ENCODE measurements at places on chromosomes 6 and 20.

DNA sequence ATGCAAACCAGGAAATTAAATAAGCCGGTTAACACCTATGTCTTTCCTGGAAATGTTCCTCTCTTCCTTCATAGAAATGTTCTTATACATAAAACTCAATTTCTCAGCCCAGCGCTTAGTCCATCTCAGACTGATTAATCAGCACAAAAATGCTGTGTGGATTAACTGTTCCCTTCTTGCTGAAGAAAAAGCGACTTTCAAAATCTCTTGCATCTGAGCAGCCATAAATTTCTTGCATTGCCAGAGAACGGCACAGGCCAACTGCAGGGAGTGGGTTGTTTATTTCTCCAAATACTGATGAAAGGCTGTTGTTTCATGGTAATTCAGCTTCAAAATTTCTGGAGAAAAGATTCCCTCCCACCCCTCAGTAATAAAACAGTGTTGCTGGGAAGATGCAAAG is 517.6 kb downstream of the BTBD3 start:
- H3K27me3 ChIP-seq = no peaks in the 10 kb centered on the region
- no peak overlapping the region for H3K27ac ChIP-seq
- no peaks in the 10 kb centered on the region for H3K36me3 ChIP-seq

- H3K27me3 ChIP-seq = no peaks in the 10 kb centered on the region
- H3K36me3 ChIP-seq = no peaks in the 10 kb centered on the region
- peak; percentile 62 for DNase-seq
- H3K4me3 ChIP-seq = peak overlapping the region; percentile 57
- H3K4me1 ChIP-seq = peaks cover 56% of the 10 kb centered on the region
Measured at GRCh38 chr6:139640921-139641320, 266.5 kb upstream of the CITED2 start.

GRCh38 chr6:42226645-42227143 is 9.0 kb upstream of the MRPS10 start:
- DNase-seq = no peak
- H3K27ac ChIP-seq = no peak overlapping the region
- H3K4me1 ChIP-seq = no peaks in the 10 kb centered on the region
- no peak overlapping the region for H3K4me3 ChIP-seq

GRCh38 chr20:1805816-1806215 is 89.4 kb upstream of the SIRPA start:
- no peak for DNase-seq
- peaks cover 37% of the 10 kb centered on the region for H3K4me1 ChIP-seq
- H3K36me3 ChIP-seq = no peaks in the 10 kb centered on the region
- no peak overlapping the region for H3K27ac ChIP-seq

GRCh38 chr20:12255461-12255970 is 337.8 kb downstream of the BTBD3 start:
- H3K4me1 ChIP-seq = no peaks in the 10 kb centered on the region
- H3K4me3 ChIP-seq = no peak overlapping the region
- no peaks in the 10 kb centered on the region for H3K27me3 ChIP-seq
- no peaks in the 10 kb centered on the region for H3K36me3 ChIP-seq
- peak; percentile 28 for DNase-seq

DNA sequence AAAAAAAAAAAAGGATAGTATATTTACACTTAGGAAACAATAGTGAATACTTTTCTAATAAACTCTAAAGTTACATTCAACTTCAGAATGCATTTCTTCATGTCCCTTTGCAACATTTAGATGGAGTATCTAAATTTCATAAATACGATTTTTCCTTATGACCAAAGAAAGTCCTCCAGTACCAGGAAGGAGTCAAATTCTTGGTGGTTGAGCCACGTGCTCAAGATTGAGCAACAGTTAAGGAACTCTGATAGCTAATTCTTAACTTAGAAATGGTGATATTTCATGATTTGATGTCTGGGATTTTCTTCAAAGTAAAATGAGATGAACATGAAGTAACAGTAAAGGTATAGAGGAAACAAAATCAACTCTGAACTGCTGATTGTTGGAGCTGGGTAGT is 92.7 kb downstream of the SASH1 start:
- peaks cover 5% of the 10 kb centered on the region for H3K27me3 ChIP-seq
- DNase-seq = no peak
- H3K4me3 ChIP-seq = no peak overlapping the region
- no peaks in the 10 kb centered on the region for H3K4me1 ChIP-seq
- no peaks in the 10 kb centered on the region for H3K36me3 ChIP-seq
- H3K27ac ChIP-seq = no peak overlapping the region

GRCh38 chr20:22343612-22344011 is 240.8 kb downstream of the FOXA2 start:
- no peaks in the 10 kb centered on the region for H3K36me3 ChIP-seq
- H3K27me3 ChIP-seq = no peaks in the 10 kb centered on the region
- no peak for DNase-seq
- H3K4me3 ChIP-seq = no peak overlapping the region
- H3K27ac ChIP-seq = no peak overlapping the region

GRCh38 chr6:133764008-133764753 is 124.7 kb upstream of the TCF21 start:
- no peaks in the 10 kb centered on the region for H3K4me1 ChIP-seq
- H3K4me3 ChIP-seq = no peak overlapping the region
- H3K27me3 ChIP-seq = peaks cover 3% of the 10 kb centered on the region
- no peak for DNase-seq
- H3K36me3 ChIP-seq = no peaks in the 10 kb centered on the region

GRCh38 chr6:43262000-43262779 is 18.9 kb downstream of the TTBK1 start:
- H3K27ac ChIP-seq = no peak overlapping the region
- H3K4me1 ChIP-seq = no peaks in the 10 kb centered on the region
- no peak overlapping the region for H3K4me3 ChIP-seq
- peaks cover 2% of the 10 kb centered on the region for H3K27me3 ChIP-seq

GRCh38 chr6:170536671-170537070 is 16.4 kb downstream of the PSMB1 start:
- H3K36me3 ChIP-seq = peaks cover 23% of the 10 kb centered on the region
- H3K4me3 ChIP-seq = no peak overlapping the region
- H3K27ac ChIP-seq = no peak overlapping the region
- DNase-seq = no peak

- H3K4me3 ChIP-seq = no peak overlapping the region
- H3K27me3 ChIP-seq = no peaks in the 10 kb centered on the region
- H3K4me1 ChIP-seq = no peaks in the 10 kb centered on the region
Measured at GRCh38 chr20:58330687-58331086, 21.2 kb downstream of the RAB22A start.

GRCh38 chr6:155260686-155261085 is 3.1 kb upstream of the CLDN20 start:
- no peak overlapping the region for H3K27ac ChIP-seq
- peaks cover 66% of the 10 kb centered on the region for H3K36me3 ChIP-seq
- H3K4me1 ChIP-seq = no peaks in the 10 kb centered on the region
- no peaks in the 10 kb centered on the region for H3K27me3 ChIP-seq

GRCh38 chr6:127946388-127946787 is 45.5 kb upstream of the THEMIS start:
- no peak overlapping the region for H3K4me3 ChIP-seq
- peaks cover 16% of the 10 kb centered on the region for H3K4me1 ChIP-seq
- no peak overlapping the region for H3K27ac ChIP-seq

GRCh38 chr6:142627474-142627873 is 317.5 kb downstream of the HIVEP2 start:
- H3K4me3 ChIP-seq = no peak overlapping the region
- no peaks in the 10 kb centered on the region for H3K36me3 ChIP-seq
- no peaks in the 10 kb centered on the region for H3K4me1 ChIP-seq
- H3K27me3 ChIP-seq = no peaks in the 10 kb centered on the region

GRCh38 chr6:79984261-79984660 is 20.2 kb upstream of the TTK start:
- no peaks in the 10 kb centered on the region for H3K4me1 ChIP-seq
- H3K27me3 ChIP-seq = no peaks in the 10 kb centered on the region
- no peak overlapping the region for H3K27ac ChIP-seq
- H3K36me3 ChIP-seq = no peaks in the 10 kb centered on the region
- no peak for DNase-seq

DNA sequence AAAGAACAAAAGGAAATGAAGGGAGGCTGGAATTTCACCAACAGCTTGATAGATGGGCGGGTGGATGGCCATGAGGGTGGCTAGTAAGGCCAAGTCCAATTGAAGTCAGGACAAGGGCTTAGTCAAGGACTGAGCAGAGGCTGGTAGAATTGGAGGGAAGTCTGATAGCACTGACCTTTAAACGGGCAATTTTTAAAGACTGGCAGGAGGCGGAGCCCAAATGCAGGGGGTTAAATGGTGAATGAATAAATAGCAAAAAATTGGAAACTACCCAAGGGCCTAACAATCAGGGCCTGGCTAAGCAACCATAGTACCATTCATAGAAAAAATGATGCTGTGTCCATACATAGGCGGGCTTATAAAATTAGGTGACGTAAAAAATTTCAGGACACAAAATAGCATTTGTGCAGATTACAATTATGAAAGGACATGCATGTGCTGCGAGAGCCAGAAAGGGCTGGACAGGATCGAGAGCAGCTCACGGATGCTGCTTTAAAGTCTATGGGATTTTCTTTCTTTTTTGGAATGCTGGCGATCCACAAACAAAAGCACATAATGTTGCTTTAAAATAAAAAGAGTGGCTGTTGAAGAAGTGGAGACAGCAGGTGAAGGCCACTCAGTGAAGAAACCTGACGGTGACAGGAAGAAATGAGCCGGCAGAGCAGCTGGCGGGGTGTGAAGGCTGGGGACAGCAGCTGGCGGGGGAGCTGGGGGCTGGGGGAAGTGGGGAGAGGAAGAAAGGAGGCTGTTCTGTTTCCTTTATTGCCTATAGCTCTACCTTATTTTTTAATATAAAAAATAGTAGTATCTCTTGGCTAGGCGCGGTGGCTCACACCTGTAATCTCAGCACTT is 42.8 kb upstream of the TAF8 start:
- H3K36me3 ChIP-seq = peaks cover 2% of the 10 kb centered on the region
- H3K27ac ChIP-seq = no peak overlapping the region
- DNase-seq = peak; percentile 83

- peaks cover 33% of the 10 kb centered on the region for H3K4me1 ChIP-seq
- H3K36me3 ChIP-seq = no peaks in the 10 kb centered on the region
- H3K27me3 ChIP-seq = no peaks in the 10 kb centered on the region
- no peak for DNase-seq
Measured at GRCh38 chr6:30156262-30156599, 4.8 kb downstream of the TRIM10 start.

GRCh38 chr20:41507851-41508250 is 110.3 kb downstream of the CHD6 start:
- no peak overlapping the region for H3K27ac ChIP-seq
- peaks cover 10% of the 10 kb centered on the region for H3K36me3 ChIP-seq
- H3K4me3 ChIP-seq = no peak overlapping the region
- H3K27me3 ChIP-seq = no peaks in the 10 kb centered on the region

- no peaks in the 10 kb centered on the region for H3K36me3 ChIP-seq
- H3K27me3 ChIP-seq = no peaks in the 10 kb centered on the region
- H3K4me3 ChIP-seq = no peak overlapping the region
- peaks cover 6% of the 10 kb centered on the region for H3K4me1 ChIP-seq
Measured at GRCh38 chr6:131132360-131132759, 2.9 kb upstream of the AKAP7 start.

- DNase-seq = peak; percentile 53
- H3K4me1 ChIP-seq = no peaks in the 10 kb centered on the region
- peaks cover 71% of the 10 kb centered on the region for H3K27me3 ChIP-seq
- H3K4me3 ChIP-seq = peak overlapping the region; percentile 65
- H3K27ac ChIP-seq = no peak overlapping the region
- H3K36me3 ChIP-seq = no peaks in the 10 kb centered on the region
Measured at GRCh38 chr6:5995949-5996713, 10.6 kb downstream of the NRN1 start.

GRCh38 chr20:14948416-14948815 is 611.0 kb upstream of the FLRT3 start:
- no peaks in the 10 kb centered on the region for H3K36me3 ChIP-seq
- H3K27me3 ChIP-seq = no peaks in the 10 kb centered on the region
- no peaks in the 10 kb centered on the region for H3K4me1 ChIP-seq
- H3K27ac ChIP-seq = no peak overlapping the region
- no peak for DNase-seq
- no peak overlapping the region for H3K4me3 ChIP-seq

Data from common myeloid progenitor, CD34-positive (primary cell).